Dorsolateral prefrontal cortex (tissue), 122 donors: ENCODE measurements at places on chromosomes 6 and 20.
A peak's percentile ranks its signal among the peaks of the same experiment; 100 is the strongest.

- no peak for DNase-seq
Measured at GRCh38 chr6:76771059-76771634, 692.1 kb downstream of the HTR1B start.

- no peak for DNase-seq
Measured at GRCh38 chr6:16800942-16801341, 39.7 kb upstream of the ATXN1 start.

GRCh38 chr20:36732456-36732855 is 13.4 kb downstream of the NDRG3 start:
- DNase-seq = no peak

DNA sequence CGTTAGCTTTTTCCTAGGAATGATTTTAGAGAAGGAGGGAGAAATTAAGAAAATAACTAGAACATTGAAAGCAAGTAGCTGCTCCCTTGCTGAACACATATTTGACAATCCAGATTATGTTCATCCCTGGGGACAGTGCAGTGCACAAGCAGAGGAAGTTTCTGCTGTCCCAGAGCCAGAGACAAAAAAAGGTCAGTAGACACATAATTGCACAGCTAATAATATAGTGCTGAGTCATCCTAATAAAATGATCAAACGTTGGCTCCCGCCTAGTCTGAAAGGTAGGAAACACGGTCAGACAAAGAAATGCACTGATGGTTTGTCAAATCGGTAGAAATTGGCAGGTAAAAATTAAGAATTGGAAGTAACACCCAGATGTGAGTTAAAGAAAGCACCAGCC is 21.7 kb upstream of the SSTR4 start:
- DNase-seq = no peak

- DNase-seq = peak; percentile 40
Measured at GRCh38 chr6:10278746-10279145, 136.1 kb downstream of the TFAP2A start.
